Natural killer cell treated with Interleukin-12 subunit alpha and Interleukin-12 subunit beta and Interleukin-15 and Interleukin-18, amount 100 ng/mL, for 72 hours (primary cell): ENCODE measurements at places on chromosomes 4 and X.

- no peak for DNase-seq
Measured at GRCh38 chr4:5962416-5962815, 55.8 kb downstream of the C4orf50 start.

DNA sequence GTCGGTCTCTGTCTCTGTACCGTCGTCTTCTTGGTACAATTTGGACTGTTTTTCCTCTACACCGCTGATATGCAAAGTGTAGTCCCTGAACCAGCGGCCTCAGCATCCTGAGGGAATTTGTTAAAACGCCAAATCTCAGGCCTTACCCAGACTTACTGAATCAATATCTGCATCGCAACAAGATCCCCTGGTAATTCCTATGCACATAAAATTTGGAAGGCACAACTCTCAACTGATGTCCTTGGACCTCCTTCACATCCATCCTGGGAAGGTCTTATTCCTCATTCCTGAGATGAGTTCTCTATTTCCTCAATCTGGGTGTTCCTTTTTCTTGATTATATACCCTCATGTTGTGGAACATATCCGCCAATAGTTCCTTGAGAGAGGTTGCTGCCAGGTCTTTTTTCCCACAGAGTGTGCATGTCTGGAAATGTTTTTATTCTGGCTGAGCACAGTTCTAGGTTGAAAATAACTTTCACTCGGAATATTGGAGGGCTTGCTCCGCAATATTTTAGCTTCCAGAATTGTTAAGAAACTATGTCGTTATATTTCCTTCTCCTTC is 738 bp upstream of the HPF1 start:
- DNase-seq = no peak

- no peak for DNase-seq
Measured at GRCh38 chr4:19074036-19074435, 1052.5 kb upstream of the LCORL start.

DNA sequence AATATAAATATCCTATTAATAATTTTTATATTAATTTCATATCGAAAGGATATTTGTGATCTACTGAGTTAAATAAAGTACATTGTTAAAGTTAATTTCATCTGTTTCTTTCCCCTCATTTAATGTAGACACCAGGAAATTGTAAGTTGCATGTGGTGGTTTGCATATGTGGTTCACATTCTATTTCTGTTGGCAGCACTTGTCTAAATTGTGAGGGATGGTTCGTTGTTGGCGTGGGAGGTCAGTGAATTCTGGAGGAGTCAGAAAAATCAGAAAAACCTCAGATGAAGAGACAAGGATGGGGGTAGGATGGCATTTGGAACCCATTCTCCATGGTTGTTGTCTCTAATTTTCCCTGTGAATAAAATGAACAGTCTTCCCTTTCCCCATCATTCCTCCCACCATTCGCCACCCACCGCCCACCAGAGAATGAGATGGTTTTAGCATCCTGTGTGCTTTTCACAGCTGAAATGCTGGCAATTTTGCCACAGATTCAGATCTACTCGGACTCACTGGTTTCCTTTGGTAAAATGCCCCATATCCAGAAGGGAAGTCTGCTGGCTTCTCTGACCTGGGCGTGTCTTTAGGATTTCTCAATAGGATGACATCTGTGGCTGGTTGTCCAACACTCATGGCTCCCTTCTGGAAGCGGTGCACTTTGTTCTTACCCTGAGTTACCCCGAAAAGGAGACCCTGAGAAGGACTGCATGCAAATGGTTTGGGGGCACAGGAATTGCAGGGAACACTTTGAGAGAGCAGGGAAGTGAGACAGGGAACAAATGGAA is 52.3 kb downstream of the LGI2 start:
- no peak for DNase-seq

DNA sequence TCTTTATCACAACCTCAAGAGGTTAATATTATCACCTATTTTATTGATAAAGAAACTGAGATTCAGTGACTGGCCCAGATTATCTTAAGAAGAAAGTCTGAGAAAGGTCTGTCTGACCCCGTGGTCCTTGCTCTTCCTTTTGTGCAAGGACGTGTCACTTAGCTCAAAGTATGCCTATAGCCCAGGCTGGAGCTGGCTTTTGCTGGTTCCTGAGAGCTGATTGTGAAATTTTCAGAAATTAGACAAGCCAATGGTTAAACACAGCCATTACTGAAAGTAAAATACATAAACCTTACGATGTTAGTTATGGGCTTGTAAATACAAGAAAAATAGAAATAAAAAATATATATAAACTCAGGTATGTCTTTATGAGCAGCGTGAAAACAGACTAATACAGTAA is 70.1 kb downstream of the CHRNA9 start:
- DNase-seq = no peak

GRCh38 chr4:186516287-186516686 is 39.1 kb downstream of the MTNR1A start:
- no peak for DNase-seq

- DNase-seq = no peak
Measured at GRCh38 chrX:114532111-114532805, 51.6 kb upstream of the HTR2C start.

- DNase-seq = no peak
Measured at GRCh38 chr4:141702472-141703182, 66.2 kb downstream of the IL15 start.

- no peak for DNase-seq
Measured at GRCh38 chrX:73916931-73917667, 354.1 kb downstream of the CHIC1 start.

GRCh38 chr4:180664766-180665368 is 1578.3 kb upstream of the TENM3 start:
- DNase-seq = no peak

DNA sequence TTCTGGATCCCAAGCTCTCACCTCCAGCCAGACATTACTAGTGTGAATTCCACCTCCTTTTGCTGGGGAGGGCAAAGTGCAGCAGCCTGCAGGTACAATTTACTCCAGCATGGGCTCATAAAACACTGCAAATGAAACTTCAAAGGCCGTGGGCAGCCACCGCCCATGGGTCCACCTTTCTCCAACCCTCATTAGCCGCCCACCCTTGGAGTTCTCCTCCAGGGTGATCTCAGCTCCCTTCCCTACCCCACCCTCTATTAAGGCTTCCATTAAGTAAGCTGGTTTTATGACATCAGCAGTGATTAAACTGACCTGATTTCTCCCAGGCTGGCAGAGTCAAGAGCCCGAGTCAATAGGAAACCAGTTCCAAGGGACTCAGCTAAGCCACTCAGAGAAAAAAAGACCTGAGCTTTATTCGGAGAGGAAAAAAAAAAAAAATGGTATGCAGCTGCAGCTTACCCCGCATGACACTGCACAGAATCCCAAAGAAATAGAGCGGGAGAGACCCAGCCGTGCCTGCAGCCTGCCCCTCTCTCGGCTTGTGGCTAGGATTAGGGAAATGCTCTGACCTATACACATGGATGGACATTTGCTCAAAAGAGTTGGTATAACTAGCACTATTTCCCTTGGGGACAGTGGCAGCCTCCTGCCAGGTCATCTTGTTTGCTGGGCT is 319.6 kb downstream of the PTTG2 start:
- DNase-seq = no peak

- no peak for DNase-seq
Measured at GRCh38 chrX:54964766-54965497, 29.1 kb downstream of the PFKFB1 start.

DNA sequence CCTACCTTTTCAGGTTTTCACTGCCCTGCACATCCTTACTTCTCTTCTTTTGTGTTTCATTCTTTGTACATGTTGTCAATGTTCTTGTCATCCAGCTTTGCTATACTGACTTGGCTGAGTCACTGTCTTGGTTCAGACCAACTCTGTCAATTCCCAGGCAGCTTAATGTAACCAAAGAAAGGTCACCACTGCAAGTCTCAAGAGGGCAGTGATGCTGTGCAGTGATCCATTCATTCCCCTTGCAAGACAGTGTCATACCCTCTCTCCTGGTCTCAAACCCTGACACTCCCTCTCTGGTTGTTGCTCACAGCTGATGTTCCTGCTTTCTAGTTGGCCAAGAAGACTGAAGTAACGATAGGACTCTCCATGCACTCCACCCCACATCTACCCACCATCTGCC is 17.5 kb downstream of the RAB39B start:
- DNase-seq = no peak

DNA sequence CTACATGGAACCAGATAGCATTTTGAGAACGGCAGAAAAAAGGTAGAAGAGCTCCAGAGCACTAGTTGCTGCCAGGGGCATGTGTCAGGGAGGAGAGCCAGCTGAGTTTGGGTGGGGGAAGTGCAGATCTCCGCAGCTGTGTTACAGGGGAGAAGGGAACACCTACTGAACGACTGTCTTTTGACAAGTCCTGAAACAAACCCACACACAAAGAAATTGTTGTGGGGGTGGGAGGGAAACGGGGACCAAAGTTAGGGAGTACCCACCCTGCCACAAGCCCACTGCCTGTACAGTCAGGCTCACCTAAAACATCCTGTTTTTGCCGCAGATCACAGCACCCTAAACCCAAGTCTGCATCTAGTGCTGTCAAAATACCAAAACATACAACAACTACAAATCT is 55.5 kb downstream of the LEF1 start:
- DNase-seq = no peak

GRCh38 chrX:15849555-15849954 is 5.1 kb downstream of the AP1S2 start:
- no peak for DNase-seq

GRCh38 chr4:116243431-116243830 is 841.9 kb downstream of the TRAM1L1 start:
- DNase-seq = no peak

DNA sequence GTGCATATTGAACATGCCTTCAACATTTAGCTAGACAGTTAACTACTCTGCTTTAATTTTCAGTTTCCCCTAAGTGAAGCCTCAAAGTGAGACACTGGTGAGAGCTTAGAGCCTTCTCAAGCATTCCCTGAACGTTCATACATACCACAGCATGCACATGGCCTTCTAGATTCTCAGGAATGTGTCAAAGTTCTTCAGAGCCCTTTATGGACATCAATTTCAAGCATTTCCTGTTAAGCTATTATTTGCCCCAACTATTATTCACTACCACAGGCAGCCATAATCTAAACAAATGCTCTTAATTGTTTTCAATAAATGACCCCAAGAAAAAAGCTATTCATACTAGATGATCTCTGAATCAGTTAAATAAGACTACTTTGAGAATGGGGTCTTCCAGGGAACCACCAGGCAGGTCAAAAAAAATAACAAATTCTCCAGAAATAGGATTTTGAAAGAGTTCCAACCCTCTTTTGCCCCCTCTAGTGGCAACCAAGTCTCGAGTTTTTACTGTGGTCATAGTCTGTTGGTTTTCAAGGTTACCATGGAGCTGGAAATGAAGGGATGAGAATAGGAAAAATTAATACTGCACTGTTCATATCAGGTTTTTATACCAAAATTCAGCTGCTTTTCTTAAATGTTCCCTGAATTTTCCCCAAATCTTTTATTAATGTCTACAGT is 235.4 kb downstream of the RAB28 start:
- DNase-seq = no peak
